Panc1 (cell line): ENCODE measurements at places on chromosomes 3 and 15.

GRCh38 chr15:76930831-76931396 lies 635 bp upstream of the RCN2 start:
- no peak for DNase-seq

DNA sequence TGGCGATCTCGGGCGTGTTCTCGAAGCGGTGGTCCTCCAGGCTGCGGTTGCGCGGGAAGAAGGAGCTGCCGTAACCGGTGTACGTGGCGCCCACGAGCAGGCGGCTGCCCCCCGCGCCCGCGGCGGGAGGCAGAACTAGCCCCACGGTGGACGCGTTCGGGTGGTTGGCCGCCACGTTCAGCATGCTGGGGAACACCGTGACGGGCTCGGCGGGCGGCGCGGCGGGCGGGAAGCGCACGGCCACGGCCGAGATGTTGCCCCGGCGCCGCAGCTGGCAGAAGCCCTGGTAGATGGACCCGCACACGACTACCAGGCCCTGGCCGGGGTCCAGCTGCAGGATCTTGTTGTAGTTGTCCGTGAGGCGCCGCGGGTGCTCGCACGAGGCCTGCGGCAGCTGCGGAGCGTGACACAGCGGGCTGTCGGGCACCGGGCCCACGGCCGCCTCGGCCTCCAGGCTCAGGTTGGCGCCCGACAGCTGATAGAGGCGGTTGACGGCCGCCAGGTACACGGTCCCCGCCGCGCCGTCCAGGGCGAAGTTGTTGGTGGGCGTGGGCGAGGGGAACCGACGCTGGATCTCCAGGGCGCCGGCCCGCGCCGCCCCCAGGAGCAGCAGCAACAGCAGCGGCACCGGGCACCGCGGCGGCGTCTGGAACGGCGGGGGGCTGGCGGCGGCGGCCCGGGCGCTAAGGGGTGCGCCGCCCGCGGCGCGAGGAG lies 397 bp downstream of the PLXND1 start:
- no peak for DNase-seq

DNA sequence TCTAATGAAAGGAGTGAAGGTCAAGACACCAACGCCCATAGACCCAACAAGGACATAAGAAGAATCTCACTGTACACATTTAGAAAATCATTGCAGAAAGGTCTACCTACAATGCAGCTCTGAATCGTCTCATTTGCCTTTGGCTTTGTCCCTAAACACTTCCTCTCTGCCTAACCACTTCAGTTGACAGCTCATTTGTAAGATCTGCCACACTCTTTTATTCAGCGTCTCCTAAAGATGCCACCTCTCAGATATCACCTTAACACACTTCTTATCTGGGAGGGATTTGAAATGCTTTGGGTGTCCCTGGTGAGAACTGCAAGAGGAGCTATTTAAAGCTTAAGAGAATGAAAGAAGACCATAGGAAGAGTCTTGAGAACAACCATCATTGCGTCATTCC lies 38.7 kb downstream of the RAB27A start:
- no peak for DNase-seq

DNA sequence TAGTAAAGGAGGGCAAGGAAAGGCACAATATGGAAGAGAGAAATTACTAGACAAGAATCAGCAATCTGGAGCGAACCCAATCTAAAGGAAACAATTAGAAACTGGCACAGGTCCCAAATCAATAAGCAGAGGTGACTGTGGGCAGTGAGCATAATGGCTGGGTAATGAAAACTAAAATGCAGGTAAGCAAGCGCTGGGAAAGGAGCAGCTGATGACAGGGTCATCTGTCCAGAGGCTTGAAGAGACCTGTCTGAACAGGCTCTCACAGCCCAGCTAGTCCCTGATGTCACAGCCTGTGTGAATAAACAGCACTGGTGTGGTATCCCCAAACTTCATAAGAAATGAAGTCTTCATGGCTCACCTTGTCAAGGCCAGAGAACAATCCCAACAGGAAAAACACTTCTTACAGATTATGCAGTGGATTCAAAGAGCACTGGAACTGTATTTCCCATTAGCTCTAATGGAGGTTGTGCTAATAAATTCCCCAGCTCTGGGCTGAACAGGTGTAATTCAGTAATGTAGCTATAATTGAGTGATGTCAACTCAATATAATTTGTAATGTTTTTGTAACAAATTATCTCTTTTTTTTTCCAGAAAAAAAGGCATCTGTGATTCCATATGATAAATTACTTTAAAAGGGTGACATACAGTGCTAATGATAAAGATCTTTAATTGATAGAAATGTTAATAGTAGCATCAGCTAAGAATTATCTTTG lies 197.3 kb downstream of the FHIT start:
- DNase-seq = no peak

GRCh38 chr15:74239051-74239705 lies 3.1 kb downstream of the CCDC33 start:
- DNase-seq = no peak

DNA sequence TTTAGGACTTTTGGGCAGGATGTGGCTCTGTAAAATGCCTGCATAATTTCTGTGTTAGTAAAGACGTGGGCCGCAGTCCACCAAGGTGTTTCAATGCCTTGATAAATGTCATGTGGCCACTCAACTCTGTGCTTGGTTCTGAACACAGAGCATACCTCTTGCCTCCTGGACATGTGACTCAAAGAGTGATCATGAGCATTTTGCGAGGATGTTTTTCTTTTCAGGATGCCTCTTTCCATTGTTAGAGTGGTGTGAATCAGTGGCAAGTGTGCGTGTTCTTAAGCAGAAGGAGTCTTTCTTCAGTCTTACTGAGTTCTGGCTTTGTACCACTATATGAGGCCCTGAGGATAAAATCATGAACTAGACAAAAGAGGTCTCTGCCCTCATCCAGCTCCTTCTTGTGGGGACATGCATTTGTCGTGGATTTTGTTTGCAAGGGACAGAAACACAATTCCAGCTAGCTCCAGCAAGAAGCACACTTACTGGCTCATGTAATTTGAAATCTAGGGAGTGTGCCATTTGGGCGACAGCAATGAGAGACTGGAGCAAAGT lies 363.4 kb downstream of the LRTM1 start:
- no peak for DNase-seq

- peak; percentile 33 for DNase-seq
These were observed 1.2 kb downstream of the RGMA start for GRCh38 chr15:93087825-93088199.

GRCh38 chr3:127733781-127734180 lies 61.0 kb downstream of the ABTB1 start:
- DNase-seq = no peak

DNA sequence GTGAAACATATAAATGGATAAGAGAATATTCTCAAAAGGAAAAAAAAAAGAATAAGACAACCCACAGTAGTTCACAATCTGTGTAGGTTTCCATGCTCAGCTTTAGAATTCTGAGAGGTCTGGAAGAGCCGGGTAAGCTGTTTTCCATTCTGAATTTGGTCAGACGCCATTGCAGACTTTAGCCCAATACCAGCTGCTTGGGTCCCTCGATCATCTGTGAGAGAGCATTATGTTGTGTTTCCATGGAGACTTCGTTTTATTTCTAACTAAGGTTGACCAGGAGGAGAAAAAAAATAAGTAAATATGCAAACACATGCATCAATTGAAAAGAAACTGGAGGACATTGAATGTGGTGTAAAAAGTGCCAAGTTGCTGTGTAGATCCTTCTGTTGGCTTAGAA lies 25.5 kb downstream of the KCNAB1 start:
- no peak for DNase-seq

GRCh38 chr15:33823119-33823518 lies 145.2 kb upstream of the CHRM5 start:
- DNase-seq = no peak

GRCh38 chr3:78804251-78805037 lies 963.4 kb downstream of the ROBO1 start:
- DNase-seq = no peak

DNA sequence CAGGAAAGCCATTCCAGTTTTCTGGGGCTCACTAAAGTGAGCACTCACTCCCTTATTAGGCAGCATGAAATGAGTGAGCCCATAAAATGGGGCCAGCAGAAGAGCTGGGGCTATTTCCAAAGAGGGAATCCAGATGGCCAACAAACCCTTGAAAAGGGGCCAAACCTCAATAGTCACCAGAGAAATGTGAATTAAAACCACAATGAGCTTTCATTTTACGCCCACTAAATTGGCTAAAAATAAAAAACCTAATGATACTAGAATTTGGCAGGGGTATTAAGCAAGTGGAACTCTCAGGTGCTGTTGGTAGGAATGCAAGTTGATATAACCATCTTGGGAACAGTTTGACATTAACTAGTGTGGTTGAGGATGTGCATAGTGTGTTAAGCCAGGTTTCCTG lies 42.1 kb upstream of the RAF1 start:
- DNase-seq = no peak

DNA sequence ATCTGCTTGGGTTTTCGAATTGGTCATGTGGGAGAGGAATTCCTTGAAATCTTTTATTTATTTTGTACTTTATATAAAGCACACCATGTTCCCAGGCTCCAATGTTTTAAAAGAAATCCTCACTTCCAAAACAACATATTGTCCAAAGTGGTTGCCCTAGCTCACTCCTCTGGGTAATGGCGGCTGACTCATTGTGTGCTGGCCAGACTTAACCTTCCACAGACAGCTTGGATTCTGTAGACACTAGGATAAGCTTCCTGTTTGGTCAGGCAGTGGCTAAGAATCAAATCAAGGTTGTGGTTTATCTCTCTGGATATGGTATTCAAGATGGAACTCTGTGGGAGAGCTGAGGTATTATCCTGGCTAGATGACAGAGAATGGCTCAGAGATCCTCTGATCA lies 55.8 kb upstream of the FAM98B start:
- peak; percentile 63 for DNase-seq

- no peak for DNase-seq
These were observed 89.5 kb downstream of the SUCNR1 start for GRCh38 chr3:151962912-151963311.

DNA sequence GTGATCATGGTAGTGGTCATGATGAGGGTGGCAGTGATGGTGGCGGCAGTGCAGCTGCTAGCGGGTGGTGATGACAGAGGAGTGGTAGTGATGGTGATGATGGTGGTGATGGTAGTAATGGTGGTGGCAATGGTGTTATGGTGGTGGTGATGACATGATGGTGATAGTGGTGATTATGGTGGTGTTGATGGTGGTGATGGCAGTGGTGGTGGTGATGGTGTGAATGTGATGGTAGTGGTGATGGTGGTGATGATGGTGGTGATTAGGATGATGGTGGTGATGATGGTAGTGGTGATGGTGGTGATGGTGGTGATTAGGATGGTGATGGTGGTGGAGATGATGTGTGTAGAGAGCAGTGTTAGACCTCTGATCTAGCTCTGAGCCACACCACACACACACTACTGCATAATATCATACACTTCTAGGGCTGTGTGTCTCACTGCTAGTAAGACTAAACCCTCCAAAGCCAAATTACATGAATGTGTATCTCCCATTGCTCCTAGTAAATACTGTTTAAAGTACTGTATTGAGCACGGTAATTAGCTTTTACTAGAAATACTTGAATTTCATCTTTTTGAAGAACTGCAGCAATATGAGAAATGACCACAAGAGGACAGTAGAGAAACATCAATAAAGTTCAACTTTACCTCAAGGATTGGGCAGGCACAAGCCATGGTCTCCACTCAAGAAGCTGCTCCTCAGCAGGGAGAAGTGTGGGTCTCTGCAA lies 28.8 kb downstream of the TMED3 start:
- peak; percentile 36 for DNase-seq

- DNase-seq = peak; percentile 27
These were observed 3.8 kb upstream of the ACAD9 start for GRCh38 chr3:128875556-128876120.

GRCh38 chr3:61913701-61914100 lies 352.3 kb downstream of the PTPRG start:
- DNase-seq = no peak

DNA sequence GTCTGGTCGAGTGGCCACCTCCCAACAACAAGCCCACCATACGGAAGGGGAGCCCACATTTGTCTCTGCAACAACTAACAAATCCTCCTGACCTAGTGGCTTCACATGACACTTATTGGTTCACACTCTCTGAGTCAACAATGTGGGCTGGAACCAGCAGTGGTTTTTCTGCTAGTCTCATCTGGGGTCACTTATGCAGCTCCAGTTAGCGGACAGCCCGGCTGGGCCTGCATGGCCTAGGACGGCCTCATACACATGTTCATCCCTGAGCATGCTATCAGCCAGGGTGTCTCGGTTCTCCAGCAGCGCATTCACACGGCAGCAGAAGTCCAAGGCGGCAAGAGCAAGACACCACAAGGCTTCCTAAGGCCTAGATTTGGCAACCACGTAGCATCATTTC lies 281.7 kb downstream of the XXYLT1 start:
- DNase-seq = no peak

- DNase-seq = no peak
These were observed 44.8 kb downstream of the PDIA5 start for GRCh38 chr3:123111640-123112039.

DNA sequence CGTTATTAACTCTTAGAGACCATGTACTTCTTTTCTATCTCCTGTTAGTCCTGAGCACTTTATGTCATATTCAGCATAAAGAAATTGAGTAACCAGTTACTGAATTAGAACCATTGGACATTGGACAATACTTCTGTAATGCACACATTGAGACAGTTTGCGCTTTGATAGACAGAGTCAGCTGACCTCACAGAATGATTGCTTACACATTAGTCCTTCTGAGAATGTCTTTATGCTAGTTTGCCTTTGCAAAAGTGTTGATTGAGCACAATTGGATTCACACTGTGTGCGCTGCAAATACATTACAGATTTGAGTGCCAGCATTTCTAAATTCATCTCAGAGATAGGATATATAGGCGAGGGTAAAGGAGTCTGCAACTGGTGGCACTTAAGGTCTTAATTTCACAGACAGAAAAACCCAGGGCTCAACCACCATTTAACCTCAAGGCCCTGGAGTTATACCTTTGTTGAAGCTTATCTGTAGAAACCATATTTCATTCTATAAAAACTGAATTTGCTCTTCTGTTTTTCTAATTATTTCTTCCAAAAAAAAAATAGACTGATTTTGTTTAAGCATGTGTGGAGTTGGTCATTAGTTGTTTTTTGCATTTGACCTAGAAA lies 3.8 kb downstream of the SERPINI1 start:
- DNase-seq = no peak

GRCh38 chr15:81575436-81576123 lies 201.6 kb upstream of the TMC3 start:
- DNase-seq = no peak

- DNase-seq = no peak
These were observed 6.2 kb upstream of the THRB start for GRCh38 chr3:24500806-24501205.
